ENCODE measurements at places on chromosomes 4 and X.

DNA sequence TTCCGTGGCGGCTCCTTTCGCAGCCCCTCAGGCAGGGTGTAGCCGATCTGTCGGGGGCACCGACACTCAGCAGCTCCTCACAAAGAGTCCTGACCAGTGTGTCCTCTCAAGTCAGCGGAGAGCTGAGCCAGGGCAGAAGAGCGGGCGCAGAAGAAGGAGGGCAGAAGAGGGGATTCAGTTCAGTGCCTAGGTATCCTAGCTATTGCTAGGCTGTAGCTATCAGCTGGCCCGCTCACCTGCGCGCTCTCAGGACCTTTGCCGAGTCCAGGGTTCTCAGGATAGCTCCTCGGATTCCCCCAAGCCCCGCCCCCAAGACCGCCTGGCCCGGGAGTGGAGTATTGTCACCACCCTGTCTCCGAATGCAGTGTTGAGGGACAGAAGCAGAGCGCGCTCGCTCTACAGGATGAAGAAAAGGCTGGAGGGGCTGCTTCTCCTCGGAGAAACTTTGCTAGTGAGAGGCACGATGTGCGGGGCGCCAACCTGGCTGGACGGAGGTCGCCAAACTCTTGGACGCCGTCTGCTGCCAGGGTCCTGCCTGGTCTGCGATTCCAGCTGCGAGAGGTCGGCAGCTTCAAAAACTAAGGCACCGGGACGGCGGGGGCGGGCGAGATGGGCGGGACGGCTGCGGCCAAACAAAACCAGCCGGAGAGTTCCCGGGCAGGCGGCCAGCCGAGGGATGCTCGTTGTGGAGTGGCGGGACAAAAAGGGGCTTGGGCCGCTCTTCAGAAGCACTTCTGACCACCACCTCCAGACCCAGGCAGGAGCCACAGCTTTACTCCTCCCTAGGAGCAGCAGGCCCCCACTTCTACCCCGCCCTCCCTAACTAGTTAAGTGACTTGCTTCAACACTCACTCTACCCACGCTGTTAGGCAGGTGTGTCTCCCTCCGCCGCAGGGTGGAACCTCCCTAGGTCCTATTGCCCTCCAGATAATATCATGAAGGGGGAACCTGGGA is at the start of gene XKRX:
XKRX (minus strand) TSS at position 258 of the 954 bp plus-strand sequence. CDS start 613 bp downstream, outside the sequence.
- DNase-seq: peak; percentile 32

- DNase-seq: no peak
Measured at GRCh38 chr4:181756451-181757095, 486.6 kb upstream of the TENM3 start.

GRCh38 chr4:119517361-119518229 is 111.0 kb downstream of the PDE5A start:
- DNase-seq: no peak

GRCh38 chr4:185518069-185518468 is 17.2 kb downstream of the PDLIM3 start:
- no peak for DNase-seq

- DNase-seq: no peak
Measured at GRCh38 chr4:11710453-11711093, 281.9 kb upstream of the HS3ST1 start.

GRCh38 chr4:31998807-31999206 is 1278.6 kb downstream of the PCDH7 start:
- DNase-seq: no peak

DNA sequence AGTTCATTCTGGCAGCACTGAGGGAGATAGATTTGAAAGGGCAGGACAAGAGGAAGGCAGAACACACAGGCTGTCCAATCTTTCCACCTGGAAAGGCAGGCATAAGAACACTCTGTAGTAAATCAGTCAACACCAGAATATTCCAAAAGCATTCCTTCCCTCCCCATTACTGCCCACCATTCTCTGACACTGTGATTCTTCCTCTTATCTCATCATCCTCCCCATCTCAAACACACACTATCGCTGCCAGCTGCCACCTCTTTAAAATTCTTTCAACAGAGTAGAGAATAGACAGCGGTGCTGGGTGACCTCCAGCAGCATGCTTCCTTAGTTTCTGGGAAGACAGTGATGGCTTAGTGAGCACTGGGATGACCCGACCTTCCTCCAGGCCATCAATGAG is 53.7 kb upstream of the MYOZ2 start:
- DNase-seq: no peak

DNA sequence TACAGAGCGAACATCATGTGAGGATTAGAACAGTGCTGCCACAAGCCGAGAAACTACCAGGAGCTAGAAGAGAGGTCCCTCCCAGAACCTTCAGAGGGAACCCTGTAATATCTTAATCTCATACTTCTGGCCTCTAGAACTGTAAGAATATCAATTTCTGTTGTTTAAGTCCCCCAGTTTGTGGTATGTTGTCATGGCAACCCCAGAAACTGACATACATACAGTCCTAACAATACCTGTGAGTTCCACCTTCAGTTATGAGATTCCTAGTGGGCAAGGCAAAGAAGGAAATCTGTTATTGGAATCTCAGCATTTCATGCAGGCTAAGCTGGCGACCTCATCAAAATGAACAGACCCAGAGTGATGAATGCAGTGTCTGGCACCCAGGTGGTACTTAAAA is 42.5 kb downstream of the ZBTB49 start:
- DNase-seq: no peak

- DNase-seq: no peak
Measured at GRCh38 chr4:54417476-54417875, 188.4 kb downstream of the PDGFRA start.

- DNase-seq: no peak
Measured at GRCh38 chrX:153776120-153776599, 4.7 kb upstream of the SRPK3 start.

GRCh38 chrX:17187136-17187756 is 187.8 kb upstream of the NHS start:
- DNase-seq: no peak

DNA sequence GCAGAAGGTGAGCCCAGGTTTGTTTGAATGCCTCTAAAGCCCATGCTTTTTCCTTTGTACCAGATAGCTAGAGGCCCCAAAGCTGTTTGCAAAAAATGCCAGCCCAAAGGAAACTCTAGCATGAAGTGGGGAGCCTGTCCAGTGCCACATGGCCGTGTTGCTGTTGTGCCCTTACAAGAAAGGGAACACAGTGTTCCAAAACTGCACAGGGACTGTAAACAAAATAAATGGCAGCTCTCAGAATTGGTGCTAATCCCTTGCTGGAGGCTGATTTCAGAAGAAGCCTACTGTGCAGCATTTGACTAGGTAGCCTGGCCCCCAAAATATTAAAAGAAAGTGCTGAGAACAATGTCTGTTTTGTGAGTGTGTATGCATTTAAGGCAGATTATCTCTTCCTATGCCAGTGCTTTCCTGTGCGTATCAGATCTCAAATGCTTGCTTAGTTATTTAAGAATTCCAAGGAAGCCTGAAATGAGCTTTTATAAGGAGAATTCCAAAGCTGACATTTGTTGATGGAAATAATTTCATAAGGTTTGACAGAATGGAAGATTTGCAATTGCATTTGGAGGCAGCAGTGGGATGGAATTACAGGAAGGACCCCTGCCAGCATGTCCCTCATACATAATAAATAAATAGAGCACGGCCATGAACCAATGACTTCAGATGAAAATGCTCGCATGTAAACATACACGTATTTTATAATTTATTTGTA is 115.7 kb downstream of the IRF2 start:
- DNase-seq: no peak

All from CD4-positive, alpha-beta T cell (primary cell).